ENCODE measurements at places on chromosomes 6 and 20.

DNA sequence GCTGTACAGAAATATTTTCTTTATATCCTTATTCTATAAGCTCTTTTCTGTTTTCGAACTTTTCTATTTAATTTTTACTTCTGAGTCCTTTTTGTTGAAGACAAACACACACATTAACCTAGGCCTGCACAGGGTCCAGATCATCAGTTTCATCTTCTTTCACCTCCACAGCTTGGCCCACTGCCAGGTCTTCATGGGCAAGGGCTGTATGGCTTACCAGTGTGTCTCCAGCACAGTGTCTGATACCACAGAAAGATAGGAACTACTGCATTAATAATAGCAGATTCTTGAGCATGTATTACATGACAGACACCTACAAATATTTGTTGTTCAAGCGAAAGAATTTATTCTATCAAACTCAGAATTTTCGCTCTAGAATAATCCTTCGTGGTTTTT is 24.4 kb downstream of the QKI start:
- no peak for DNase-seq

DNA sequence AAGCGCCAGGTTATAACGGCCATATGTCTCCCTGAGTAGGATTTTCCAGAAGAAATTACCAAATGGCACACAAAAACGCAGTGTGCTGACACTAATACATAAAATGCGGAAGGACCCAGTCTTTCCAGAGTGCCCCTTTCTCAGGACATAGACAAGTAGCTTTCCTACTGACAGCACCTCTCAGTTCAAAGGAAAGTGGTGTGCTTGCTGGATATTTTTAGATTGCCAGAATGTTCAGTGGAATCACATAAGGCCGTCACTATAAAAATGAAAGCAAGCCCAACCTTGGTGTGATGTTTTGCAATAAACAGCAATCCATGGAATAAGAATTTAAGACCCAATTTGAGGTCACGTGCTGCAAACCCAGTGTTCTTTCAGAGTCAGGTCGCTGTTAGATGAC is 135.5 kb upstream of the AGPAT4 start:
- no peak for DNase-seq

DNA sequence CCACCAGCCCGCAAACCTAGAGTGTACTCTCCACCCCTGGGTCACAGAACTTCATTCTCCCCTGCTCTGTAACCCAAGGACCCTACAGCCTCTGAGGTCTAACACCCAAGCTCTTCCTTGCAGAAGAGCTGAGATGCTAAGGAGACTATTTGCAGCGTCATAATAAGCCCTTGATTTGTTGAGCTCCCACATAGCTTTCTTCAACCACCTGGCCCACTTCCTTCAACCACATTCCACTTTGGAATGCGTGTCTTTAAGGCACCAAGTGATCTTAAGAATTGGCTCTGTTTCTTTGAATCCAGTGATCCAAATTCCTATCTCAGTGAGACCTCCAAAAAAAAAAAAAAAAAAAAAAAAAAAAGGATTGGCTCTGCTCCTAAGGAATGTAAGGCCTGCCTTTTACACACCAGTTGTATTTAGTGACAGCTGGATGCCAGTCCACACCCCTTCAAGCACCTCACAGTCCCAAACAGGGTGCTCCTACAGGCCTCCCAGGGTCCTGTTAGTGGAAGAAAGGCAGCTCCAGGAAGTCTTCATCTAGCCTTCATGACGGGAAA is 106.2 kb downstream of the UBE3D start:
- DNase-seq: no peak

DNA sequence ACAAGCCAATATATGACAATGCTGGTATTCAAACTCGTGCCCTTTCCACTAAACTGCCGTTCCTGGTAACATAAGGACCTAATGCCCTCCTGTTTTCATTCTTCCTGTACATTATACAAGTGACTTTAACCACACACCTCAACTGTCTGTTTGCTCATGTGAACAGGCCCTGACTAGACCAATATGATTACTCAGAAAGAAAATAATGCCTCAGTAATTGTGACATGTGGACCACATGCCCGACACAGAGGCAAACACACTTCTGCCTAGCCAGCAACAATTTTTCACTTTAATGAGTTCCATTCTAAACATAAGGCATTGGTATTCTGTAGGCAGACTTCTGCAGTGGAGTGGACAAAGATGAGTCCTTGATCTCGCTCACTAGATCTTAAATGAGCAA is 30.0 kb downstream of the SLC22A16 start:
- DNase-seq: no peak

DNA sequence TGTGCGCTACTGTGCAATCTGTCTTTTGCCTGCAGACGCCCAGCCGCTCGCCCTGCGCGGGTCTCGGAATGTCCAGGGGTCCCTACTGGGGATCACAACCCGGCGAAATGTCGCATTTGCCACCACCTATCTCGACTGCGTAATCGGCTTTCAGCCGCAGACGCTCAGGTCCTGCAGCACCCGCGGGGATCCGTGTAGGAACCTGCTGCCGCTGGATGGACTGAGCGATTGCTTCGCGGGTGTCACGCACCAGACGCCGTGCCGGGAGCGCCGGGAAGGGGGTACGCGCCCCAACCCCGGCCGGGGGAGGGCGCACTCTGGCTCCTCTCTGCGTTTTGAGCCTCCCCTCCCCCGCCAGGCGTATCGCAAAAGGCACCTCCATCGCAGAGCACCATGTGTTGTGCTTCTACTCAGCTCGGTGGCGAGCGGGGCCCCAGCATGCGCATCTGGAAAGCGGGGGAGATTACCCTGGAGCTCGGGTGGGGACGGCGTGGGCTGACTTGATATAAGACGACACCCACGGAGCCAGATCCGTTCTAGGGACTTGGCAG is 747 bp upstream of the PTPRA start:
- DNase-seq: peak; percentile 29

- DNase-seq: no peak
These were observed 10.8 kb upstream of the CPNE5 start for GRCh38 chr6:36850021-36850420.

DNA sequence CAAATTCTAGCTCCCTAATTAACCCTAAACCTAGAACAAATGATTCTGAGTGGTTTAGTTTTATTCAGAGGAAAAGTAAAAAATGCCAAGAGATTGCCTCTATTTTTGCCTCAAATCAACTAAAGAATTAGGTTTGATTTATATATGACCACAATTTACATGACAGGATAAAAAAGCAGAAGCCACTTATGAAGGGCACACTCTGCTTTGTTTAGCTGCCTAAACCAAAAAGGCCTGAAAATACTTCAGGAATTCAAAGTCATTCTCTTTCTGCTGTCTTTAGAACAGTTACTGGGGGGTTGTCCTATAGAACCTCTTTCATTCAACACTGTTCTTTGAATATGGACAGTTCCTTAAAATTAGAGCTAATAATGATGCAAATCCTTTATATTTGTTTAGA is 5.3 kb downstream of the FBXO5 start:
- DNase-seq: no peak

GRCh38 chr6:26141378-26141904 is 54.2 kb downstream of the HFE start:
- DNase-seq: no peak

GRCh38 chr6:142857233-142857761 is 87.7 kb downstream of the HIVEP2 start:
- DNase-seq: no peak

DNA sequence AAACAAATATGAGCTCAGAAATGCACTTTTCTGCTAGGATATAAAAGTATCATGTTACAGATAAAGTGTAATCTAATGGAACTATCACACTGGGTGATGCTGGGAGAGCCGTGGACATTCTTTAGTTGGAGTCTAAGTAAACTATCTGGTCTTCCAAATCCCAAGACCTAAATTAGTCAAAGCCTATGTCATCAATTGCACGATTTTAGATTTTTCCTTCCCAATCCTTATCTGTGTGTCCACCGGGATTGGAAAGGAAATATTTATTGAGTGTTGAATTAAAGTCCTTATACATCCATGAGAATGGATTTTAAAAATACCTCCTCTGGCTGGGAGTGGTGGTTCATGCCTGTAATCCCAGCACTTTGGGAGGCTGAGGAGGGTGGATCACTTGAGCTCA is 19.6 kb upstream of the MRAP2 start:
- DNase-seq: no peak

DNA sequence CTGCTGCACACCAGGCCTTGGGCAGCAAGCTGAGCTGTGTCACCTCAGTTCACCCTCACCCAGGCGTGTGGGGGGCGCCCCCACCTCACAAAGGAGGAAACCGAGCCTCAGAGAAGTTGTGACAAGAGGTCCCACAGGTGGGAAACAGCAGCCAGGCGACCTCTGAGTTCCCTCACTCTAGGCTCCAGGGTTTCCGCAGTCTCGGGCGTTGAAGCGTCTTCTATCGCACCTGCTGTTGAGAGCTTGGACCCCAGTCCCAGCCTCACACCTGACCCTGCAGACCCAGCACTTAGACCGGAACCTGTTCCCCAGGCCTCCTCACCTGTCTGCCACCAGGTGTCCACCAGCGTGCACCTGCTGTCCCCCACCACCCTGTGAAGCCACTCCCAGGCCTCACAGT is 22.3 kb upstream of the APMAP start:
- no peak for DNase-seq

GRCh38 chr6:49327005-49327404 is 136.0 kb downstream of the MMUT start:
- no peak for DNase-seq

DNA sequence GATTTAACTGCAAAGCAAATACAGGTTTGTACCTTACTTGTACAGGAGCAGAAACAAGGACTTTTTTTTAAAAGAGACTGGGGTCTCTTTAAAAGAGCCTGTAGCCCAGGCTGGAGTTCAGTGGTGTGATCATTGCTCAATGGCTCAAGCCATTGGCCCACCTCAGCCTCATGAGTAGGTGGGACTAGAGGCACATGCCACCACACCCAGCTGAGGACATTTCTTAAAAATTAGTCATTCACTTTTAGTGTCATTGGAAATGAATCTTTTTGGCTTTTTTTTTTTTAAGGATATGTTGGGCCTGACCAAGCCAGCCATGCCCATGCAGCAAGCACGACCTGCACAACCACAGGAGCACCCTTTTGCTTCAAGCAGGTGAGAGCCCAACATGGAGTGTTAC is 16.9 kb downstream of the SEC23B start:
- DNase-seq: no peak

- DNase-seq: no peak
These were observed 582 bp downstream of the SNRPB start for GRCh38 chr20:2469991-2470422.

DNA sequence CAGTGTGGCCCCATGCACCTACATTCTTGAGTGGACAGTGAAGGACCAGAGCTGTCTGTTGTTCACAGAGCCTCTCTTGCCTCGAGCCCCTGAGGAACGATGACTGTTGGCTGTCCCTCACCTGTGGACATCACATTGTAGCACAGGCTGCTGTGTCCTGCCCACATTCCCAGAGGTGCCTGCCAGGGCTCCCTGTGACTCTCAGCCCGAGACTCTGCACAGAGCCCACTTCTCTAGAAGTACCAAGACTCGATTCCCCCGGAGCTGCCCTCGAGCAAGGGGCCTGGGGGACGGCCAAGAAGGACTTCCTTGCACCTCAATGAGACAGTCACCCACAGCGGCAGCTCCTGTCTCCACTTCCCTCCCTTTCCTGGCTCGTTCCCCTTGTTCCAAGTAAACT is 28.6 kb upstream of the DLGAP4 start:
- no peak for DNase-seq

- no peak for DNase-seq
These were observed 107.6 kb downstream of the SLC23A2 start for GRCh38 chr20:4893709-4894108.

- no peak for DNase-seq
These were observed 315.9 kb downstream of the TFAP2A start for GRCh38 chr6:10098756-10099528.

DNA sequence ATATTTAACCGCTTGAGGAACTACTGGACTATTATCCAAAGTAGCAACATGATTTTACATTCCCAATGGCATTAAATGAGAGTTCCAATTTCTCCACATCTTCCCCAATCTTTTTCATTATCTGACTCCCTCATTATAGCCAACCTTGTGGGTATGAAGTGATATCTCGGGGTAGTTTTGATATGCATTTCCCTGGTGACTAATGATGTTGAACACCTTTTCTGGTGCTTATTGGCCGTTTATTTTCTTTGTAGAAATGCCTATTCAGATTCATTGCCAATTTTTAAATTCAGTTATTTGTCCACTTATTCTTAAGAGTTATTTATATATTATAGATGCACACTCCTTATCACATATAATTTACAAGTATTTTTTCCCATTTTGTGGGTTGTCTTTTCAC is 129.0 kb downstream of the MMS22L start:
- no peak for DNase-seq

GRCh38 chr20:41005361-41005729 is 23.3 kb upstream of the TOP1 start:
- DNase-seq: no peak

DNA sequence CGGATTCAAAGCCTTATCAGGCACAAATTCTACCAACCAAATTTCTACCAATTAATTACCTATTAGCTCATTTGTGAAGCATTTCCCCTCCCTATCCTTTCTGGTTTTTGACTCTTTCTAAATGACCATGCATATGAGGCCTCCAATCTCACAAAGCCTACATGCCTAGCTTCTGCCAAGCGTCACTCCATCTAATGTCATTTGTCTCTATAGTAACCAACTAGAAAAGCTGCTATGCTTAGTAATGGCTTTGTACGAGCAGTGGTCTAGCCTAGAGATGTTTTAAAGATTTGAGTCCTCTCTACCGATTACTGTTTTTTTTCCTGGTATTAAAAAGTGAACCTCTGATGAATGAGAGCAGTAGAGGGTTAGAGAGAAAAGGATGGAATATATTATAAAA is 4.8 kb upstream of the ASF1A start:
- DNase-seq: no peak

DNA sequence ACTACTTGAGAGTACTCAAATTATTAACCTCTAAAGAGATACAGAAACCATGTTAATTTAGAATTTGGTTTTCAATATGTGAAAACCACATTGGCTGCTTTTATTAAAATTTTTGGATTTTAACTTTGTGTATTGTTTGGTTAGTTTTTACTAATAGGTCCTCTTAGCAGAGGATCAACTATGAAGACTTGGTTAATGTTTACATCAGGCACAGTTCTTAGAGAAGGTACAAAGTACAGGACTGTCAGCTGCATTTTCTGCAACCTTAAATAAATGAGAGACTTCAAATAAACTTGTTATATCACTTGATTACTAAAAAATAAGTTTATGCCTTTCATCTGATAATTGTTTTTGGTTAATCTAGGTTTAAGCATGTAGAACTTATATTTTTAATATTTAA is 89.1 kb downstream of the PHF3 start:
- no peak for DNase-seq

DNA sequence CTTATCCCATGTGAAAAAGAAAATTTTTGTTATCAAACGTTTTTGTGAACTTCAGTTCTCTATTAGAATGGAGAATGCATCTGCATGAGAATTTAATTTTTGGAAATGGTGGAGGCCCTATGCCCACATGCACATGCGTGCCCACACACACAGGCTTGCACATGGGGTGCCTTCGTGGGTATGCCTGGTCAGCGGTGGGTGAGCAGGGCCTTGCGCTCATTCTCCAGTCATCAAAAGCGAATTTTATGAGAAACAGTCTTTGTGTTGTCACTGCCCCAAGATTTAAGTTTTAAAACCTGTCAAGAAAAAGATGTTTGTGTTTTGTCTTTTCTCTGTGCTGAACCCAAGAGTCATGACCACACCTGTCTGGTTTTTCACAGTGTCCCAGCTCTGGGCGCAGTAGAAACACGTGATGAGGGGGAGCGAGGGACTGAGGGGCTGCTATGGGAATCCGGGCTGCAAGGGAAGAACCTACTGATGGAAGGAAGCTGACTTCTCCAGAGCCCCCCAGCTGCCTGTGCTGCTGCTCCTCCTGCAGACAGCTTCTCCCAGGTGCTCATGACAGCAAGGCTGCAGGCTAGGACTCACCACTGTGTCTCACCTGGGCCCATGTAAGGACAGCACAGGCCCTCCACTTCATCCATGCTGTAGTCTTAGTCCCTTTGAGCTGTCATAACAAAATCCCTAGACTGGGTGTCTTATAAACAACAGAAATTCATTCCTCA is 153.6 kb downstream of the SYCP2 start:
- DNase-seq: no peak

Measured in NCI-H2107 (cell line).